ENCODE measurements at places on chromosomes 2 and 18.
A peak's percentile ranks its signal among the peaks of the same experiment; 100 is the strongest.

DNA sequence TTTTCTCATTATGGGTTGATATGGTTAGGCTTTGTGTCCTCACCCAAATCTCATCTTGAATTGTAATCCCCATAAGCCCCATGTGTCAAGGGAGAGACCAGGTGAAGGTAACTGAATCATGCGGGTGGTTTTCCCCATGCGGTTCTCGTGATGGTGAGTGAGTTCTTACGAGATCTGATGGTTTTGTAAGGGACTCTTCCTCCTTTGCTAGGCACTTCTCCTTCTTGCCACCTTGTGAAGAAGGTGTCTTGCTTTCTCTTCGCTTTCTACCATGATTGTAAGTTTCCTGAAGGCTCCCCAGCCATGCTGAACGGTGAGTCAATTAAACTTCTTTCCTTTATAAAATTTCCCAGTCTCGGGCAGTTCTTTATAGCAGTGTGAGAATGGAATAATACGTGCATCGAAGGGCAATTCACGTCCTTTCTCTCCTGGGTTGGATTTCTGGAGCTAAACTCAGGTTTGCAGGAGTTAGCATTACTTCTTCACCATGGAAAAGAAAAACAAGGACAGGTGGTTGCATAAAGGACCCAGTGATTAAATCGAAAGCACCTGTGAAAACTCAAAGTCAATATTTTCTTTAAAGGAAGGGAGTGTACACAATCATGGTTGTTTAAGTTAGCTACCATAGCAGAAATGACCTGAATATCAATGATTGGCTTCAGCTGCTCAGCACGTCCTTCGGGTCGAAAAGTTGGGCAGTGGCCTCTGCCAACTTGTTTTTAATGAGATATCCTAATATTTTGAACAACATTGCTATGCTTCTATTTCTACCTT is 54.1 kb downstream of the CDC42EP3 start:
- no peak for DNase-seq

DNA sequence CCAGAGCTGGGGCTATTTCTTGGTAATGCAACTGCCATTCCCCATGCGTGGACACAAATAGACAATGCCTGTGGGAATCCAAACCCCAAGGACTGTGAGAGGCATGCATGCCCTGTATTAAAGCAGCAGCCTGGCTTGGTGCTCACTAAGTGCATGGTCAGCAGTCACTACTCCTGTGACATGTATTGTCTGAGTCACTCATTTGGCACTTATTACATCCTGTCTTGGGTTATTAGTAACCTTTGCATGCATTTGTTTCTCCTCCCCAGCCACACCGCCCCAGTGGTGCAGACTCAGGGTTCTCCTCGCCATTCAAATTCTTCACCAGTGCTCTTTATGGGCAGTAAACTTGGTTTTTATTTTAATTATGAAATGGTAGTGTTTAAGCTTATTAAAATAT is 30.2 kb downstream of the PRKCE start:
- DNase-seq = peak; percentile 90

DNA sequence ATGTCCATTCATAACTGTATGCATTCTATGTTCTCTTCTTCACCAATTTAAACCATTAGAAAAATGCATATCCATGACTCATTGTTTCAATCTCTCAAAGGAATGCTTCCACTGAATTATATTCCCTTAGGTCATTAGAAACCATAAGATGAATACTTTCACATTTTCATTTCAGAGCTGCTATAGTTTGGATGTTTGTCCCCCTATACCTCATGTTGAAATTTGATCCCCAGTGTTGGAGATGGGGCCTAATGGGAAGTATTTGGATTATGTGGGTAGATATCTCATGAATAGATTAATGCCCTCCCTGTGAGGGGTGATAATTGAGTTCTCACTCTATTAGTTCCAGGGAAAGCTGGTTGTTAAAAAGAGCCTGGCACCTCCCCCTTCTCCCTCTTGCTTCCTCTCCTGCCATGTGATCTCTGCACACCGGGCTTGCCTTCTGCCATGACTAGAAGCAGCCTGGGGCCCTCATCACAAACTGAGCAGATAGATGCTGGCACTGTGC is 35.7 kb downstream of the THUMPD2 start:
- DNase-seq = peak; percentile 43

- DNase-seq = no peak
Measured at GRCh38 chr2:5442736-5443135, 249.4 kb upstream of the SOX11 start.

DNA sequence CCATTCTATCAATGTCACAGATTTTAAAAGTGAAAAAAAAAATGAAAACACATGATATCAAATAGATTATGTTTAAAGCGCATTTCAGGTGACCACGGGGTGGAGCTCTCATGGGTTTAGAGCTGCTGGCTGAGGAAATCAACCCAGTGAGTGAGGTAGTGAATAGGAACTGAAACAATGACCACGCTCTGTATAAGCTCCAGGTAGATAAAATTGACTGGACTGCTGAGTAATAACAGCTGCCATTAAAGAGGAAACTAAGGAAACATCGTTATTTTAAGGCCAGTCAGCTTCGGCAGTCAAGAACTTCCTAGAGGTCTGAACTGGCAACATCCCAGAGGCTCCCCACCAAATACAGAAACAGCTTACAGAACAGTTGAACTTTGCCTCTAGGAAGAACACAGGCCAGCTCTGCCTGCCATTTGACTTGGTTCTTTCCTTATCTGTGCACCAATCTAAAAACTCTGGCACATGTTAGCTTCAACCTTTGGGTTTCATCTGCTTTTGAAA is 185.9 kb downstream of the PDE1A start:
- DNase-seq = peak; percentile 24
